HCT116 (cell line): ENCODE measurements at places on chromosomes 4 and X. TPM values are rescaled to one million over a fixed set of nuclear protein-coding genes. Genes with fewer than 3 reads are reported as not detected.

PCDH19 gene
- 0.32 TPM for total RNA-seq

GRCh38 chrX:68299898-68300297, 133.4 kb downstream of the OPHN1 start:
- no peaks in the 10 kb centered on the region for H3K4me1 ChIP-seq
- no peaks in the 10 kb centered on the region for H3K27me3 ChIP-seq
- DNase-seq: no peak
- H3K27ac ChIP-seq: no peak overlapping the region
- no peaks in the 10 kb centered on the region for H3K36me3 ChIP-seq

GRCh38 chr4:159070742-159071141, 32.1 kb upstream of the RAPGEF2 start:
- peaks cover 14% of the 10 kb centered on the region; the same call in 1 of the 2 replicates for H3K4me1 ChIP-seq
- no peak overlapping the region for H3K27ac ChIP-seq
- no peak overlapping the region for H3K4me3 ChIP-seq

DAPP1 gene
- 0.76 TPM for total RNA-seq

DNA sequence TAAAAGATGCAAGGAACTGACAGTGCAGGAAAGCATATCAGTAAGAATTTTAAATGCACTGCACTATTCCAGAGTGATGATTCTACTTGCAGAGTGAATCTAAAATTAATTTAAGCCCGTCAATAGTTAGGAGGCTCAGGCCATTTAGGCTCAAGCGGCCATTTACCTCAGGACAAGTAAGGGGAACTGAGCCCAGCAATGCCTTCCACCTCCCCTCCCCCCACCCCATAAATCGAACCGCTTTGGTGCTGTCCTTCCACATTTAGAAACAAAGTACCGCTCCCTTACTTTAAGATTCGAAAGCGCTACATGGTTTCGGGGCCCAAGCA, 665 bp downstream of the RBM41 start:
- peak overlapping the region; percentile 61 for H3K4me3 ChIP-seq
- DNase-seq: no peak
- H3K4me1 ChIP-seq: no peaks in the 10 kb centered on the region
- peaks cover 16% of the 10 kb centered on the region for H3K36me3 ChIP-seq
- no peaks in the 10 kb centered on the region for H3K27me3 ChIP-seq

FGB gene
- total RNA-seq: 2.0 TPM

GRCh38 chr4:1337376-1337831, 9.6 kb upstream of the UVSSA start:
- H3K36me3 ChIP-seq: peaks cover 48% of the 10 kb centered on the region
- DNase-seq: peak; percentile 47

DNA sequence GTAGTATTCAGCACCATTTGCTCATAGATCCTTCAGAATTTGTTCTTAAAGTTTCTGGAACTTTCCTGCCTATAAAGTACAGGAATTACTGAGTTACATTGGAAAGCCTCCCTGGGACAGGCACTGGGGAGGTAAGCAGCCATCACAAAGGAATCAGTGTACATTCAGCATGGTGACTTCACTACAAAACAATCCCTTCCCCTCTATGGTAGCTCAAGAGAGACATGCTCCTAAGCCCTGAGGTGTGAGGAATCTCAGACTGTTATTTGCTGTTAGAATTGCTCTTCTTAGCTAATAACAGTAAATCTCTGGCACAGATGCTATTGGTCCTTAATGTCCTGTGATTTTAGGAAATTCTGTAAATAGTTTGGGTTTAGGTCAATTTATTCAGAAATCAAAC, 1898.0 kb upstream of the PCDH7 start:
- no peak overlapping the region for H3K4me3 ChIP-seq
- no peaks in the 10 kb centered on the region for H3K36me3 ChIP-seq
- H3K4me1 ChIP-seq: no peaks in the 10 kb centered on the region
- no peak for DNase-seq
- no peaks in the 10 kb centered on the region for H3K27me3 ChIP-seq
